ENCODE measurements at places on chromosomes 1 and 21.

GRCh38 chr1:23168445-23169194, at the start of gene LUZP1:
LUZP1 (minus strand) TSS chr1:23168856.
- DNase-seq: peak; percentile 78

GRCh38 chr1:1917995-1918900, 831 bp downstream of the TMEM52 start:
- DNase-seq: no peak

DNA sequence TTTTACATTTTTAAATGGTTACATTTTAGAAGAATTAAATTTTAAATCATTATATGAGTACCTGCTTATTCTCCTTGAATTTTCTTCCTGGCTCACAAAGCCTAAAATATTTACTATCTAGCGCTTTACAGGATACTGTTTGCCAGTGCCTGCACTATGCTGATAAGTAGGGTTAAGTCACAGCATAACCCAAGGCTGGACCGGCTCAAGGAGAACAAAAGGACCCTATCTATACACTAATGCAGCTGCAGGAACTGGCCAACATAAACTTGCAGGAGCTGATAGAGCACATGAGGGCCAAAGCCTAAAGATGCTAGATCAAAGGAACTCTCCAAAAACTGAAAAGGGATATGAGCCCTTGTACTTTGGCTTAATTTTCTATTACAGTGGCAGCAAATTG, 1086.9 kb upstream of the TMPRSS15 start:
- no peak for DNase-seq

GRCh38 chr1:31865728-31866449, 50.1 kb upstream of the SPOCD1 start:
- DNase-seq: no peak

DNA sequence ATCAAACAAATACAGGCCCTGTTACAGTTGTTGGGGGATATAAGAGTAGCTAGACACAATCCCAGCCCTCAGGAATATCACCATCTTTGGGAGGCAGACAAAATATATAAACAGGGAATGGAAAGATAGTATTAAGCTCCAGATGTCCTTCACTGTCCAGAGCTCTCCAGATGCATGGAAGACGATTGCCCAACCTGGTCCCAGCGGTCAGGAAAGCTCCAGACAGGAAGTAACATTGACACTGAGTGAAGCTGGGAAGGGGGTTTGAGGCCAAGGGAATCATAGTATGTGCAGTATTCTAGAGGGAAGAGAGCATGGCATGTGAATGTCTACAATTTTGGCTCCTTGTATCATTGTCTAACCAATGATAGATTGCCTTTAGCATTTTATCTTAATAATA, 173.9 kb upstream of the HOOK1 start:
- no peak for DNase-seq

GRCh38 chr1:85280636-85281035, 4.2 kb upstream of the BCL10 start:
- no peak for DNase-seq

- no peak for DNase-seq
Measured at GRCh38 chr1:248752161-248753028, 3.2 kb downstream of the LYPD8 start.

All from activated CD8-positive, alpha-beta memory T cell treated with anti-CD3 and anti-CD28 coated beads for 4 hours (primary cell).